GM04504 (cell line): ENCODE measurements at places on chromosomes 5 and 9.
A peak's percentile ranks its signal among the peaks of the same experiment; 100 is the strongest.

DNA sequence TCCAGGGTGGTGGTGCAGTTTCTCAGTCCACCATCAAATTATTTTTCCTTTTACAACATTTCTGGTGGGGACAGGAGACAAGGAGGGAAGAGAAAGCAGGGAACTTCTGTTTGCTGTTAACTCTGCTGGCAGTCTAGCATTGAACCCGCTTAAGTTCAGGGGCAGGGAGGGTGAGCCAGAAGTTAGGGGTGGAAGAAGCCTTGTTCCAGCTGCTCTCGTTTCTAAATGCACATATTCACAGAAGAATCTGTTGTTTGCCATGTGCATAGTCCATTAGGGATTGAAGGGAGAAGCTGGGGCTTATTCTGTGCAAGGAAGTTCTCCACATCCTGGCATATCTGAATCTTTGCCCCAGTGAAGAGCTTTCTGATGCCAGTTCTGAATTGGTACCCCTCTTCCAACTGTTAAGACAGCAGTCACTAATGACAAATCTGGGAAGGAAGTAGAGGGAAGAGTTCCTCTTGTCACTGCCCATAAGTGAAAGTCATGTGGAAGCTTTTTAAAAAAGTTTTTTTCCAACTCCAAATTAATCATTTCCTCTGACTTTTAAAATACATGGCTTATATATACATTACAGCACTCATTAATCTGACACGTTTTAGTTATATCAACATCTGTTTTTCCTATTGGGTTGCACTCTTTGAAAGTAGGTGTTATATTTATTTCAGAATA lies 32.6 kb upstream of the ACOT12 start:
- no peak for DNase-seq

GRCh38 chr9:22976454-22976853 lies 529.8 kb downstream of the DMRTA1 start:
- no peak for DNase-seq

DNA sequence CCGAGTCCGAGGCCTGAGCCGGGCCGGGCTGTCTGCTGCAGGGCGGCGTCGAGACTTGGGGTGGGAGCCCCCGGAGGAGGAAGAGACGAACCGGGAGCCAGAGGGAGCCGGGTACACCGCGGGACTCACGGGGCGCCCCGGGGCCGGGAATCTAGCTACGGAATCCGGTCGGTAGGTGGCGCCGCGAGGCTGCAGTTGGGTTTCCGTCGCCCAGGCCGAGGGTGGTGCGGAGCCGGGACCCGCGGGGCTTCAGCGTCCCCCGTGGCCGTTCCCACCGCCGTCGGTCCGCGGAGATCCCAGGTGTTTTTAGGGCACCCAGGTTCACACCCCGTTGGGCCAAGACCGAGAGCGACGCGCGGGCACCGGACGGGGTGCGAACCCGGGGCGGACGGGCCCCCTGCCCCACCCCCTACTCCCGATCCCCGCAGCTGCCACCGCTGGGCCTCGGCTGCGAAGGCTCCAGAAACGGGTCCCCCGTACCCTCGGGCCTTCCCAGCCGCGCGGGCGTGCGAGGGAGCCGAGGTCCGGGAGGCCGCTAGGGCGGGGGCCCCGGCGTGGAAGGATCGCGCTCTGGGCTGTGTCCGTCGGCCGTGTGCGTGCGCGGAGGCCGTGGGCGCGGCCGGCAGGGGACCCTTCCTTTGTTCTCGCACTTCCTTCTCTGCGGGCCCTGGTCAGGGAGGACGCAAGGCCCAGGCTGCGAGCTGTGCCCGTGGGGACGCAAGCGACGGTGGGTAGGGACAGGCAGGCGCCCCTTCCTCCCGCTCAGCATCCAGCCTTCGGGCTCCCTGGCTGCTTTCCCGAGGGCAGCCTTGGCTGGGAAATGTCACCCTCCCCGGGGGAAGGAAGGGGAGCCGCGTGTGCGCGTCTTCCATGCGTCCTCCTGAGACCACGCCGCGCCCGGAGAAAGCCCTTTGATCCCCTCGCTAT lies 146.6 kb downstream of the GAPVD1 start:
- DNase-seq: peak; percentile 40

- peak; percentile 15 for DNase-seq
Measured at GRCh38 chr5:180519098-180519497, 24.9 kb downstream of the CNOT6 start.

- DNase-seq: no peak
Measured at GRCh38 chr5:151058891-151059489, 21.8 kb downstream of the TNIP1 start.

DNA sequence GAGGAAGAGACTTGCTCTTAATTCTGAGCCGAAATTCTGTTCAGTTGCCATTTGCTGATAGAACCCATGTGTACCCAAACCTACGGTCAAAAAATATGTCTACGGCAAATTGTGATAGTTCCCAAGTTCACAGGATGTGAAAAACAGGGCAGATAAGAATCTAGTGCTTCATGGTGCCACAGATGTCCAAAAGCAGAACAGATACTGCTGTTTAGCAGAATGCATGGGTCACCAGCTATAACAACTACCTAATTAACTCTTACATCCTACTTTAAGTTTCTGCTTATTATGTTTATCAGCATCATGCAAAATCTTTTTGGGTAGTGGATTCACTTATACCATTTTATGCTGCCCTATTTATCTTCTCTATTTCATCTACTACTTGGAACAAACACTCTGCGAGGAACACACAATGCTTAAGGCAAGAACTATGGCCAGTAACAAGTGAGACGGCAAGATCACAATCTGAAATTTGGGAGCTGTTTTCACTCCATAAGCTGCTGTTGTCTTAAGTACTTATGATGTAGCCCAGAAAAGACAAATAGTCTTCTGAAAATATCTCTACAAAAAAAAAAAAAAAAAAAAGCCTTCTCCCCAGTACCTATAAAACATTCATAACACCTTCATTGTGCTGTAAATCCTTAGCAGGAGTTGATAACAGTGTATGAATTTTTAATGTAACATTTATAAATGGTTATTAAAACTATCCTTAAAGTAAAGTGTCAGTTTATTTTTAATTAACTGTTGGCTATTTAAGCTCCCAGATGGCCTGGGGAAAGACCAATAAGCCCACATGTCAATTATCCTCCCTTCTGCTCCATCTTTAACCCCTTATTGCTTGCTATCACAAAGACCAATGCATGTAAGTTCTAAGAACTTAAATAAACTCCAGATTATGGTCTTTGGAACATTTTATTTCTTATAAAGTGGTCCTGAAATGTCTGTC lies 232.3 kb downstream of the TLR4 start:
- DNase-seq: no peak

DNA sequence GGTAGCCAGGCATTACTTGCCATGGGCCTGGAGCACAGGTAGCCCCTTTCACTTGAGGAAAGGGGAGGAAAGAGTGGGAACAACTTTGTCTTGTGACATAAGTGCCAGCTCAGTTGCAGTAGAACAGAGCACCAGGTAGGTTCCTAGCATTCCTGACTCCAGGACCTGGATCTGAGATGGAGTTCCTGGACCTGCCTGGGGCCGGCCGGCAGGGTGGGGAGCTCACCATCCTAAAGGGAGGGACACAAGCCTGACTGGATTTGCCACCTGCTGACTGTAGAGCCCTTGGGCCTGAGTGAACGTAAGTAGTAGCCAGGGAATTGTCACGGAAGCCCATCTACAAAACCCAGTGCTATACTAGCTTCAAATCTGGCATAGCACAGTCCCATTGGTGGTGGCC lies 653.3 kb upstream of the CDH6 start:
- DNase-seq: no peak

DNA sequence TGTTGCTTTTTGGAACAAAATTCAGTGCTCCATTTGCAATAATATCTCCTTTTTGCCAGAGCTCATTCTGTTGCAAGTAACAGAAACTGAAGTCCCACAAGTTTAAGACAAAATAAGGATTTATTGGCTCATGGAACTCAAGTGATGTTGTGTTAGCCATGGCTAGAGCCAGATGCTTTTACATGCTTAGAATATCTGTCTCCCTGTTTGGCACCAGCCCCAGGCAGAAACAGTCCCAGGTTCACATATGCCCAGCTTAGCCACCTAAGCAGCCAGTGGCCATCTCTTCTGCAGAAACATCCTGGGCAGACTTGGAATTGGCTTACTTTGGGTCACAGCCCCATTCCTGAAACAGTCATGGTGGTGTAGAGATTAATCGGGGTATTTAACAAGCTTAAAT lies 540.9 kb upstream of the SGCD start:
- no peak for DNase-seq

- DNase-seq: no peak
Measured at GRCh38 chr5:154516475-154516874, 38.4 kb upstream of the HAND1 start.

GRCh38 chr5:32027717-32028458 lies 146.2 kb downstream of the GOLPH3 start:
- peak; percentile 90 for DNase-seq

DNA sequence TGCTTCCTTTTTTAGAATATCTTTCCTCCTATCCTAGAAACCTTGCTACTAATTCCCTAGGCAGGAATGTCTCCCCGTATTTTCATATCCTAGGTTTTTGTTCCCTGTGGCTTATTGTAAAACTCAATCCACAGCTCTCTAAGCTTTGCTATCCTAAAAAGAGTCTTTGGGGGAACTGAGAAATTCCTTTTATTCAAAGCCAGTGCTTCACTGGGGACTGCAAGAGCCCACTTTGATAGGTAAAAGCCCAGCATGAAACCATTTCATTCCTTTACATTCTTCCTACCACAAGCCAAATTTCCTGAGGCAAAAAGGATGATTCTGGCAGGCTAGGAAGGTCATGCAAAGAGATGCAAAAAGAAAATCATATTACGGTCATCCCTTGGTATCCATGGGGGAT lies 5.8 kb upstream of the HACD4 start:
- no peak for DNase-seq

DNA sequence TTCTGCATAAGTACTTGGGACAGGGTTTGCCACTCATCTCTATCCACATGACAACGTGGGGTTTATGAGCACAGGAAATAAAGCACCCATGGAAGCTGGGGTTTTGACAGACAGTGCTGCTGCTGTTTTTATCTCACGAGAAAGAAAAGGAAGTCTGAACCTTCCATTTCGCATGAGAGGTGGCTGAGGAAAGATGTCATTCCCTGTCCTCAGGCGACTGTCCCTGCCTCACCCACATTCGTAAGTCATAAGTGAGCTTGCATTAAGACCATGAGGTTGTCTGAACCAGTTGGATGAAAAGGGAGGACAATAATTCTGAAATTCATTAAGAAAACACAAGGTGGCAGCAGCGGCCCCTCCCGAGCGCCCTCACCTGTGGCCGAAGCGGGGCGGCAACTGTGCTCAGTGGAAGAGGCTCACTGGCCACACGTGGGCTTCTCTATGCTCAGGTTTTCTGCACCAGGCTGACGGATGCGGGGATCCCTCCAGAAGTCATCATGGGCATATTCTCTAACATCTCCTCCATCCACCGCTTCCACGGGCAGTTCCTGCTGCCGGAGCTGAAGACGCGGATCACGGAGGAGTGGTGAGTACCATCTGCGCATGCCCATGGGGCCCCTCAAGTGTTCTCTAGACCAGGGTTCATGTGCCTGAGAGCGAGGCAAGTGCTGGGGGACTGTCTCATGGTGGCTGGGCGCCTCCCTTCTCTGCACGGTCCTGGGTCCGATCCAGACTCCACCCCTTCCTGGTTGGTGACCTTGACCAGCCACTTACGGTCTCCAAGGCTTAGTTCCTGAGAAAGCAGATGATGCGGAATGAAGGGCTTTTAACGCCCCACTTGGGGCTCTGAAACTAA lies 54.7 kb upstream of the SUSD3 start:
- DNase-seq: peak; percentile 7

DNA sequence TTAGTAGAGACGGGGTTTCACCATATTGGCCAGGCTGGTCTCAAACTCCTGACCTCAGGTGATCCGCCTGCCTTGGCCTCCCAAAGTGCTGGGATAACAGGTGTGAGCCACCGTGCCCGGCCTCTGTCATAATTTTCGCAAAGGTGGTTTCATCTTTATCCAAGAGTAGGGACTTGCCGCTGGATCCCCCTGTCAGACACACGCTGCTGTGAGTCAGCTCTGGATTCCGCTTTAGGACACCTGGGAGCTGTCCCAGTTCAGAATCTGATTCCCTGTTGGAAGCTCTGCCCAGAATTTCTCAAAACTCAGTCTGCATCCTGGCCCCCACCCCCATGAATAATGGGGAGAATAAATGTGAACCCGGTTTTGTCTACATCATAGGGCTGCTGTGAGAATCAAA lies 17.9 kb upstream of the GRHPR start:
- DNase-seq: no peak

DNA sequence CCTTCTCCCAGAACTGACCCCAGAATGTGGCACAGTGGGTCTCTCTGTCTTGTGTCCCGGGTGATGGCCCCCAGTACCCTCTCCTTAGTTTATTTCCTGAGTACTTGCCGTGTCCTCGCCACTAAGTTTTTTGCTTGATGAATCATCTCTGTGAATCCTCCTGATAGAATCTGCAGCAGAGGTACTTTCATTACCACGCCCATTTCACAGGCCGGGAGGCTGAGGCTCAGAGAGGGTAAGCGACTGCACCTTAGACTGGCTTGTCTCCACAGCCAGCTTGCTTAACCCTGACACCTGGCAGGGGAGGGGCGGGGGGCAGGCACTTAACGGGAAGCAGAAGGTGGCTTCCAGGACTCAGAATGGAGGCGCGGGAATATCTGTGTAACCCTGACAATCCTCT lies 7.9 kb upstream of the IER5L start:
- DNase-seq: no peak

- DNase-seq: no peak
Measured at GRCh38 chr5:117161718-117162335, 587.2 kb upstream of the SEMA6A start.

GRCh38 chr5:1544294-1544961 lies 20.7 kb upstream of the LPCAT1 start:
- no peak for DNase-seq
